ENCODE measurements at places on chromosomes 1 and 21. TPM values are rescaled to one million over a fixed set of nuclear protein-coding genes. Genes with fewer than 3 reads are reported as not detected.

TEX35 gene
- polyA plus RNA-seq: not detected

GNG4 gene
- polyA plus RNA-seq: 0.23 TPM

CR1L gene
- not detected for polyA plus RNA-seq

S100A12 gene
- 1.7 TPM for polyA plus RNA-seq

ANKRD34A gene
- 0.63 TPM for polyA plus RNA-seq

CD52 gene
- polyA plus RNA-seq: 31.4 TPM

BARHL2 gene
- polyA plus RNA-seq: not detected

C1QTNF12 gene
- polyA plus RNA-seq: 3.4 TPM

HUNK gene
- not detected for polyA plus RNA-seq
